Caco-2 (cell line): ENCODE measurements at places on chromosomes 1 and 21. TPM values are rescaled to one million over a fixed set of nuclear protein-coding genes. Genes with fewer than 3 reads are reported as not detected.

B3GALNT2 gene
- 35.5 and 35.9 TPM in 2 replicates for total RNA-seq

B3GALT5 gene
- 0.18 and 0.39 TPM in 2 replicates for total RNA-seq

KCNK2 gene
- total RNA-seq = 0.18 and 0.49 TPM in 2 replicates

GCSAML gene
- total RNA-seq = not detected in 2 replicates

- H3K36me3 ChIP-seq = no peaks in the 10 kb centered on the region
- H3K4me1 ChIP-seq = no peaks in the 10 kb centered on the region
- no peak overlapping the region for H3K27ac ChIP-seq
- no peak overlapping the region for H3K4me3 ChIP-seq
- no peaks in the 10 kb centered on the region for H3K27me3 ChIP-seq
Measured at GRCh38 chr1:100230765-100231164, 18.9 kb downstream of the DBT start.

- no peak overlapping the region for H3K27ac ChIP-seq
- no peaks in the 10 kb centered on the region for H3K36me3 ChIP-seq
- no peak for DNase-seq
- no peaks in the 10 kb centered on the region for H3K27me3 ChIP-seq
Measured at GRCh38 chr1:206893380-206893779, 3.9 kb upstream of the IL24 start.

GRCh38 chr1:23650344-23650990 lies 41.1 kb upstream of the RPL11 start:
- DNase-seq = no peak
- H3K4me1 ChIP-seq = no peaks in the 10 kb centered on the region
- no peaks in the 10 kb centered on the region for H3K27me3 ChIP-seq
- H3K27ac ChIP-seq = no peak overlapping the region
- no peaks in the 10 kb centered on the region for H3K36me3 ChIP-seq
- no peak overlapping the region for H3K4me3 ChIP-seq

- no peak for DNase-seq
- H3K27me3 ChIP-seq = no peaks in the 10 kb centered on the region
- H3K4me3 ChIP-seq = no peak overlapping the region
- no peaks in the 10 kb centered on the region for H3K4me1 ChIP-seq
- H3K27ac ChIP-seq = no peak overlapping the region
Measured at GRCh38 chr1:221751226-221751887, 9.5 kb upstream of the DUSP10 start.

DNA sequence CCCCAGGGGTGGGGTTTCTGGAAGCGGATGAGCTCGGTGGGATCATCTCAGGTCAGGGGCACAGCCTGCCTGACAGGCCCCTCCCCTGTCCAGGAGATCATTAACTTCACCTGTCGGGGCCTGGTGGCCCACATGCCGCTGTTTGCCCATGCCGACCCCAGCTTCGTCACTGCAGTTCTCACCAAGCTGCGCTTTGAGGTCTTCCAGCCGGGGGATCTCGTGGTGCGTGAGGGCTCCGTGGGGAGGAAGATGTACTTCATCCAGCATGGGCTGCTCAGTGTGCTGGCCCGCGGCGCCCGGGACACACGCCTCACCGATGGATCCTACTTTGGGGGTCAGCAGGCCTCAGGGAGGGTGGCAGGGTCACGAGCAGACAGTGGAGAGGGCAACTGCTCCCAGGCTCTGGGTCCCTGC lies 8.4 kb downstream of the HCN3 start:
- no peak for DNase-seq
- H3K27ac ChIP-seq = no peak overlapping the region
- H3K27me3 ChIP-seq = no peaks in the 10 kb centered on the region
- H3K36me3 ChIP-seq = peaks cover 2% of the 10 kb centered on the region; the same call in 1 of the 2 replicates

GRCh38 chr1:243748706-243749283 lies 101.2 kb downstream of the AKT3 start:
- no peak overlapping the region for H3K4me3 ChIP-seq
- H3K4me1 ChIP-seq = no peaks in the 10 kb centered on the region
- no peaks in the 10 kb centered on the region for H3K36me3 ChIP-seq
- peak; percentile 42 for DNase-seq
- H3K27ac ChIP-seq = no peak overlapping the region

DNA sequence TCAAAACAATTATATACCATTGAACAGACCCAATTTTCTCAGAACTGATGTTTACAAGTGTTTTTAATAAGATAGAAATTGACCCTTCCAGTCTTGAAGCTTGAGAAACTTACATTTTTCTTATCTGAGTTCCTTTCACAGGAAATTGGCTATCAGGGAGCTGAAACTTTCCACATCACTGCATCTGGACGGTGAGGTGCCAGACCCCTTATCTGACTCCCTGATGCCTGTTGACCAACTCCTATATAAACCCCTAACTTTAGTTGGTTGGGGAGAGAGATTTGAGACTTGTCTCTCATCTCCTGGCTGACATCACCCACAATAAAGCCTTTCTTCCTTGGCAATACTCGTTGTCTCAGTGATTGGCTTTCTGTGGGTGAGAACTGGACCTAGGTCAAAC lies 31.4 kb downstream of the LACTBL1 start:
- no peaks in the 10 kb centered on the region for H3K27me3 ChIP-seq
- no peak overlapping the region for H3K4me3 ChIP-seq
- no peak for DNase-seq
- no peak overlapping the region for H3K27ac ChIP-seq
- no peaks in the 10 kb centered on the region for H3K4me1 ChIP-seq

DNA sequence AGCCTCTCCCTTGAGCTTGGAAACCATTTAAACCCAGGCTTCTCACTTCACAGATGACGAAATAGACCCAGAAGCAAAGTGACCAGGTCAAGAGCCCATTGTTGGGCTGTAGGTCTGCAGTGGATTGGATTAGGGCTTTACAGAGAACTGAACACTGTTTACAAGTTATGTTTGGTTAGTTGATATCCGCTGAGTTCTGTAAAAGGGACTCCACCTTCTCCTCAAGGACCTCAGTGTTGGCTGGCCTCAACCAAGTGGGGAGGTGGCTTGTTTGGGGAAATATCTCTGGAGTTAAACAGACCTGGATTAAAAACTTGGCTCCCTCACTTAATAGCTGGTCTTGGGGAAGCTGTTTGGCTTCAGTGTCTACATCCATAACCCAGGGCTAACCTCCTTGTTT lies 88.1 kb downstream of the UCK2 start:
- no peak for DNase-seq
- H3K27ac ChIP-seq = no peak overlapping the region
- H3K4me3 ChIP-seq = no peak overlapping the region
- H3K27me3 ChIP-seq = no peaks in the 10 kb centered on the region

GRCh38 chr21:40641042-40641441 lies 205.9 kb downstream of the DSCAM start:
- DNase-seq = no peak
- no peak overlapping the region for H3K27ac ChIP-seq
- H3K36me3 ChIP-seq = no peaks in the 10 kb centered on the region
- no peaks in the 10 kb centered on the region for H3K4me1 ChIP-seq
